ENCODE measurements at places on chromosomes 11 and 22. TPM values are rescaled to one million over a fixed set of nuclear protein-coding genes. Genes with fewer than 3 reads are reported as not detected.

DNA sequence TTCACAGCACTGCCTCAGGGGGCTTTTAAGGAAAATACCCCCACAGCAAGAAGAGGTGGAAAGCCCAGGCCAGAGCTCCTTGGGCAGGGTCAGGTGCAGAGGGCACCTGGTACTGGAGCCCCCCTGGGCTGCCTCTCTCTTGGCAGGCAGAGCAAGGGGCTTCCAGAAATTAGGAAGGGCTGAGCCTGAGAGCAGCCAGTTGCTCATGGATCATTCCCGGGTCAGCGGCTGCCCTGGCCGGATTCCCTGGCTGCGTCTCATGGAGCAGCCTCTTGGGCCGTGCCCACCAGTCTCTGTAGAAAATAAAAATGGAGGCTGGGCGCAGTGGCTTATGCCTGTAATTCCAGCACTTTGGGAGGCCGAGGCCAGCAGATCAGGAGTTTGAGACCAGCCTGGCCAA, 10.3 kb upstream of the OMP start:
- DNase-seq = no peak

DNA sequence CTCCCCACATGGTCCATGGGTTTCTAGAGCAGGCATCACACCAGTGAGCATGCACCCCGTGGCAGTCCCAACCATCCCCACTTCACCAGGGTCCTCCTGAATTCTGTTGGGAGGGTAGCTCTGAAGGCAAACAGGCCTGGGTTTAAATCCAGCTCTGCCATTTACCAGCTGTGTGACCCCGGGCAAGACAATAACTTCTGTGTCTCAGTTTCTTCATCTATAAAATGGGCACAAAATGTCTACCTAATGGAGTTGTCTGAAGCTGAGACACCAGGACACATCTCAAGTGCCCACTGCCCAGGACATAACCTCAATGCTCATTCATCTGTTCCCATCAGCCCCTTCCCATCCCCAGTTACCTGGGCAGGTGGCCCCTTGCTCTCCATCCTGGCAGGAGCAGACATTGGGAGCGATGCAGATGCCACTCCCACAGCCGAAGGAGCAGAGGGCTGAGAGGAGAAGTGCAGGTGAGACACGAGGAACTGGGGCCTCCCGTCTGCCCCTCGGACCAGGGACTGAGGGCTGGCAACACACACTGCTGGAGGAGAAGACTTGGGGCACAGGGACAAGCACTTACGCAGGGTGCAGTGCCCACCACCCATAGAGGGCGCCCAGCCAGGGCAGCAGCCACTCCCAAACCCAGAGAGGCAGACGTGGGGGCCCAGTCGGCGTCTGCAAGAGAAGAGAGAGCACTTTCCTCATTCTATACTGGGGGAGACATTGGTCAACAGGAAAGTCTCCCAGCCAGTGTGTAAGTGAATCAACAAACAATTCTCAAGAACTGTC, 4.0 kb downstream of the VWCE start:
- DNase-seq = no peak

DNA sequence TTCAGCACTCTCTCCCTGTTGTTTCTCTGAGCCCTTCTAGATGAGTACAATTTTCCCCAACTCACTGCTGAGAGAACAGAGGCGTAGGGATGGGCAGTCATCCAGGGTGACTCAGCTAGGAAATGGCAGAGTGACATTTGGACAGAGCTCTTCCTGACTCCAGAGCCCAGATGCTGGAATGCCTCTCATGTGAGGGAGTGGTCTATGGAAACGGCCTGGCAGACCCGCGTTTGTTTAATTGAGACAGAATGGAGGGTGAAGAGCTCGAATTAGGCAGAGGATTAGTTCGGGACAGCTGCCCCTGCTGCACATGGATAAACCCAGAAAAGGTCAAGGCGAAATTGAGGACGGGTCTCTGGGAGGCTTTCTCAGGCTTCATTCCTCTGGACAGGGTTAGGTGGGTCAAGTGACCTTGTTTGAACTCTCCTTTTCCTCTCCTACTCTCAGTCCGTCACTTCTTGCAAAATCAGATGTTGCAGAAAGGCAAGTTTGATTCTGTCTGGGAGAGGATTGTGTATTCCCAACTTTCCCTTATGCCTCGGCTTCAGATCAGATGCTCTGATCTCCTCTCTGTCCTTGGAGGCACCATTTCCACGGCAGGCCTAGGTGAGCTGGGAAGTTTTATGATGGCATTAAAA, 7.6 kb upstream of the LMO2 start:
- DNase-seq = peak; percentile 89

DNA sequence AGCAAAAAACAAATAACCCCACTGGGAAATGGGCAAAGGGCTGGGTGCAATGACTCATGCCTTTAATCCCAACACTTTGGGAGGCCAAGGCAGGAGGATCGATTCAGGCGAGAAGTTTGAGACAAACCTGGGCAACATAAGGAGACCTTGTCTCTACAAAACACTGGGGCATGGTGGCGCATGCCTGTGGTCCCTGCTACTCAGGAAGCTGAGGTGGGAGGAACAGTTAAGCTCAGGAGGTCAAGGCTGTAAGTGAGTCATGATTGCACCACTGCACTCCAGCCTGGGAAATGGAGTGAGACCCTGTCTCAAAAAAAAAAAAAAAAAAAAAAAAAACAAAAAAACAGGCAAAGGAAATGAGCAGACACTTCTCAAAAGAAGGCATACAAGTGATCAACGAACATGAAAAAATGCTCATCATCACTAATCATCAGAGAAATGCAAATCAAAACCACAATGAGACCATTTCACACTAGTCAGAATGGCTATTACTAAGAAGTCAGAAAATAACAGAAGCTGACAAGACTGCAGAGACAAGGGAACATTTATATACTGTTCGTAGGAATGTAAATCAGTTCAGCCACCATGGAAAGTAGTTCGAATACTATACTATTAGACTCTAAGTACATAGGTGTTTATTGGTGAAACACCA, 48.2 kb upstream of the SMCO4 start:
- DNase-seq = no peak

DNA sequence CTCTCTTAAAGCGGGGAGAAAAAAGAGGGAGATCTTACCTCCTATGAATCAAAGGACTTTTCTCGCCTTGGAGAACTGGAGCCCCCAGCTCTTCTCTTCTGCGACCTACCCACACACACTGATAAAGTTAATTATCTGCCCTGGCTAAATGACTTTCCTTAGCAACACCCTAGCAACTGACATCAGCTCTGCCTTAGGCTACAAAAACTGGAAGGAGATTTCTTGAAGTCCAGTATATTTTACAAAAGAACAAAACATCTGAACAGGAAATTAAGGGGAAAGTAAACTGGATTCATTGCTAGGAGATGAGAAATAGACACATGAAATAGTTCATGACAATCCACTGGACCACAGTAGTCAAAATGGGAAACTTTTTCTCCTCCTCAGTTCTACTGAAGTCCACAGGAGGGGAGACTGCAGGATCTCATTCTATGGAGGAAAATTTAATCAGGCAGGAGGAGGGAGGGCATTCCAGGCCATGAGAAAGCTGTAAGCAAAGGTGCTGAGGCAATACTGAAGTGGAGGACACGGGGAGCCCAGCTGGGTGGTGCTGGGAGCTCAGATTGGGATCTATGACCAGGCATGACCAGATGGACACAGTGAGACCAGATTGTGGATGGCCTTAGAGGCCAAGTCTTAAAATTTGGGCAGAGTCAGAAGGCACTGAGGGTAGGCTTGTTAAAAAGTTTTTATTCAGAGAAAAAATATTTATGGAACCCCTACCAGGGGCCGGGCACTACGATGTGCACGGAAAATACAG, 3.7 kb upstream of the SPON1 start:
- no peak for DNase-seq

DNA sequence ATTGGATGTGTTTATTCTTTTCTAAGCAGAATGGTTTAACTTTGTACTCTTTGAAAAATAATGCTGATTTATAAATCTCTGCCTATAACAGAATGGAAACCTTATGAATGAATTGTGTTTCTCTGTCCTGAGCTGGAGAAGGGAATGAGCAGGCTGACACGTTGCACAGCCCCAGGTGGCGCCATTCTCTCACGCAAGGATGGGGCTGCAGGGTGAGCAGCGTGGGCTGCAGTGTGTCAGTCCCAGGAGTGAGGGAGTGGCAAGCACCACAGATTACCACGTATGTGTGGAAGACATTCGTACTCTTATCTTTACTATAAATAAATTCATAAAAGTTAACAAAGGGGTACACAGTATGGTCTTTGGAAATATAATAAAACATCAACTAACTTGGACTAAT, 33.4 kb downstream of the FDX1 start:
- DNase-seq = peak; percentile 10

- DNase-seq = no peak
Measured at GRCh38 chr11:80321786-80322185, 881.0 kb upstream of the TENM4 start.

GRCh38 chr22:22111267-22111751, 128.7 kb upstream of the TOP3B start:
- no peak for DNase-seq

GRCh38 chr22:37609240-37610152, 862 bp downstream of the GGA1 start:
- DNase-seq = no peak

GRCh38 chr22:37172266-37173245, 15.5 kb downstream of the C1QTNF6 start:
- DNase-seq = no peak

DNA sequence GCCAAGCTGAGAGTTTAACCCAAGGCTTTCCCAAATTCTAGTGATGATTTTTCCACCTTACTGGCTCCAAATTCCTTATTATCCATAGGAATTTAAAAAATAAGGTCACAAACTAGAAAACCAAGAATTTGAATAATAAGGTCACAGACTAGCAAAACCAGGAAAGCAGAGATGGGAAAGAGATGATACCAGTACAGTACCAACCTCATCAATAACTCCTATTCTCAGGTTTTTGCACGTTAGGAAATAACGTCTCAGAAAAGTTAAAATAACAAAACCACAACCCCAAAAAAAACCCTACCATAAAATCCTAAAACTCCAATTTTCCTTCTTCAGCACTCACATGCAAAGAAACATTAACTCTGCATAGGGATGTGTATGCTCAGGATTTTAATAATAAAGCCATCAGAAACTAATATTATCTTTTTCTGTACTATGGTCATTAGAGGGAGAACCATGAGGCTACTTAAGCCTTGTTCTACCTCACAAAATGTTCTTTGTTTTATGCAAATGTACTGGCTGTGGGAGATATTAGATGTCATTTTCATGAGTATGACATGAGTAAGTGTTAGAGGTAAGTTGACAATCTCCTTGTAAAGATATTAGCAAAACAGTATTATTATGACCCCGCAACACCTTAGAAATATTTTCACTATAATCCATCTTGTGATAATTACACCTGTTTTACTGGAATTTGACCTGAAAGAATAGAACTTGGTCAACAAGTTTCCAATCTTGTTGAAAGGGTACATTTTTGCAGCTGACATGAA, 16.1 kb upstream of the EED start:
- DNase-seq = no peak

- no peak for DNase-seq
Measured at GRCh38 chr11:63920126-63920938, 3.4 kb upstream of the RCOR2 start.

GRCh38 chr11:118100691-118101232, 14.0 kb upstream of the SMIM35 start:
- DNase-seq = no peak

DNA sequence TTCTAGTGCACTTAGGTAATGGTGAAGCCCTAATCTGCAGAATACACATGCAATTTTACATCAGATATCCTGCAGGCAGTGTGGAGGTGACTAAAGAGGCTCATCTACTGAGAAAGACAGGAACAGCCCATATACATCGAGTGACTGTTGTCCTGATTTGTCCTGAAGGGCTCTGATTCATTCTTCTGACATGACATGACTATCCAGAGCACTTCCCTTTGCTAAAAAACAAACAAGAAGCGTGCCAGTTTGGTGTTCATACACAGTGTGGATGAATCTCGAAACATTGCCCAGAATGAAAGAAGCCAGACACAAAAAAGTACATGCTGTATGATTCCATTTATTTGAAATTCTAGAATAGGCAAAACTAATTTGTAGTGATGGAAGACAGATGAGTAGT, 48.0 kb upstream of the AMPD3 start:
- DNase-seq = no peak

- no peak for DNase-seq
Measured at GRCh38 chr11:126190792-126191191, 20.7 kb downstream of the RPUSD4 start.

GRCh38 chr11:123047266-123047946, 14.5 kb downstream of the HSPA8 start:
- no peak for DNase-seq

GRCh38 chr22:44680481-44680894, 21.5 kb upstream of the PRR5 start:
- no peak for DNase-seq

GRCh38 chr11:131668500-131669400, 298.3 kb downstream of the NTM start:
- DNase-seq = no peak

DNA sequence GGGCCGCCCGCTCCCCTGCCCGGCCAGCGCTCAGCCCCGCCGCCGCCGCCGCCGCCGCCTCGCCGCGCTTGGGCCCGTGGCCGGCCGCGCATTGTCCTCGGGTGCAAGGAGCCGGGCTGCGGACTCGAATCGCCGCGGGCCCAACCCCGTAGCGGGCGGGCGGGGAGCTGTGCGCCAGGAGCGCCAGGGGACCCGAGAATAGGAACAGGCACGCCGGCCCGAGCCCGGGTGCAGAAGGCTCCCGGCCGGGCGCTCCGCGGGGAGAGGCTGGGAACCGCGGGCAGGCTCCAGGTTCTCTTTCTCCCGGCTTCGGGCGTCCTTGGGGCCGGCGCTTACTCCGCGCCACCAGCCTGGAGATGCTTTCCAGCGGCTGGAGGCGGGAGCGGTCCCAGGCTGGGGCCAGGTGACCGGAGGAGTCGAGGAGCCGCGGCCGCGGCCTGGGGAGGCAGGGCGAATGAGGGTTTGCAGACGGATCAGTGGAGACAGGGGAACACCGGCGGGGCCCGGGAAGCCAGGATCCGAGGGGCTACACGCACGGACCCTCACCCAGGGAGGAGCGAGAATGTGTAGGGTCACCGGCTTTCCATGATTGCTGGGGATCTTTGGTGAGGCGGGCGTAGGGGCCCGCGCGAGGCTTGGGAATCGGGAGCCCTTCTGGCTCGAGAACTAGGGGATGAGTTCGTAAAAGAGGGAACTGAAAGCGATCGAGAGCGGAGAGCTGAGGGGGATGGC, 726 bp downstream of the PKNOX2 start:
- DNase-seq = no peak

The SLC17A6 gene
- not detected for total RNA-seq

The MS4A4A gene
- total RNA-seq = not detected

Data from pulmonary artery endothelial cell (primary cell).